ENCODE measurements at places on chromosomes 3 and 15. TPM values are rescaled to one million over a fixed set of nuclear protein-coding genes. Genes with fewer than 3 reads are reported as not detected.
A peak's percentile ranks its signal among the peaks of the same experiment; 100 is the strongest.

BSN gene
- 0.29 TPM for total RNA-seq

GRCh38 chr3:72004749-72005292 lies 219.9 kb upstream of the PROK2 start:
- peak; percentile 24 for DNase-seq

GOLGA6A gene
- 0.06 TPM for total RNA-seq

TMEM44 gene
- 8.8 TPM for total RNA-seq

CDHR4 gene
- not detected for total RNA-seq

Data from Daoy (cell line).